Stimulated activated CD8-positive, alpha-beta memory T cell treated with anti-CD3 and anti-CD28 coated beads, Interleukin-12 subunit alpha, Interleukin-12 subunit beta, amount 100 ng/mL, for 4 hours (primary cell): ENCODE measurements at places on chromosomes 2 and 18.
A peak's percentile ranks its signal among the peaks of the same experiment; 100 is the strongest.

- DNase-seq = no peak
Measured at GRCh38 chr2:51505533-51505932, 473.6 kb upstream of the NRXN1 start.

- no peak for DNase-seq
Measured at GRCh38 chr2:10257036-10257435, 45.7 kb upstream of the HPCAL1 start.

- no peak for DNase-seq
Measured at GRCh38 chr2:171741189-171741588, 53.9 kb downstream of the DYNC1I2 start.

DNA sequence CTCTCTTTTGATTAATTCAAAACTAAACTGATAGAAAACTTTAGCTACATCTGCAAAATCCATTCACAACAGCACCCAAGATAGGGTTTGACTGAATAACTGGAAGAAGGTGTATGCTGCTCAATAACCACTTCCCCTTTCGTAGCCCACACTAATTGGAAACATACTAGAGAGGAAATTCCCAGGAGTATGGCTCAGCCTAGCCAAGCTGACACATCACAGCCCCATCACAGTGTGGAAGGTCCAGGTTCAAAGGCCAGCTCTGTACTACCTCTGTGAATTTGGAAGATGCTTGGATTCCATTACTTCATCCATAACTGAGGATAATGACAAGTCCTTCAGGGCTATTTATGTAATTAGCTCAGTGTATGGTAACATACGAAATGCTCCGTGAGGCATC lies 185.4 kb downstream of the FBXO15 start:
- DNase-seq = no peak

- no peak for DNase-seq
Measured at GRCh38 chr2:181894381-181894780, 2.9 kb downstream of the ITPRID2 start.

- no peak for DNase-seq
Measured at GRCh38 chr18:34562252-34562870, 147.7 kb upstream of the DTNA start.

GRCh38 chr2:120399889-120400240 lies 53.9 kb downstream of the INHBB start:
- DNase-seq = no peak

DNA sequence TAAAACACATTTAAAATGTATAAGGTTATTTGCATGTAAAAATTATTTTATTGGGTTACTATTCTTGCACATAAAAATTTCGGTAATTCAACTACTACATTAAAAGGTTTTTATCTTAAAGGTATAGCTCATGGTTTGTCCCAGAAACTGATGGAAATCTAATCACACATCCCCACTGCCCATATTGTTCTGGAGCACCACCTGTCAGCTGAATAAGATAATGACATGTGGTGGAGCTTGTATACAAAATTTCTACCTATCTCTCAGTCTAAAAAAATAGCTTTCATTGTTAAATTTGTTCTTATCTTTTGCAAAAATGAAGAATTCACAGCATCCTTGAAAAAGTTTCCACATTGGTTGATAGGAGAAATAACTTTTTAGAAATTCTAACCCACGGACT lies 18.3 kb downstream of the ERBB4 start:
- no peak for DNase-seq

- DNase-seq = no peak
Measured at GRCh38 chr18:49878567-49879270, 65.4 kb upstream of the ACAA2 start.

DNA sequence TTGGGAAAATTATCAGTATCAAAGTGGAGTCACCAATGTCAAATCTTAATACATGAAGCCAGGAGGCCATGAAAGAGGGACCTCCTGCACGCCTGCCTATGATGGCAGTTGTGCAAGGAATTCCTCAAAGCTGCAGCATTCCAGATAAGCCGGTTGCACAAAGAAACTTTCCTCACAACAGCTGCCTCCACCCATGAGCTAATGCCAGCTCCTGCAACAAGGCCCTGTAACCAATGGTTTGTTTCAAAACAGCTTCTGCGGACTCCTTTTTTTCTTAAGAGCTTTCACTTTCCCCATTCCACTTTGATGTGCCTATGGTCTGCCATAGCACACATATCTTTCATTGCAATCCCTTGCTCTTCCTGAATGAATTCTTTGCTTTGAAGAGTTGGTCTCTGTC lies 22.4 kb downstream of the TMEM200C start:
- DNase-seq = no peak

- DNase-seq = peak; percentile 18
Measured at GRCh38 chr2:31318361-31319336, 84.7 kb downstream of the EHD3 start.

- DNase-seq = no peak
Measured at GRCh38 chr2:33491441-33492084, 15.1 kb downstream of the RASGRP3 start.

DNA sequence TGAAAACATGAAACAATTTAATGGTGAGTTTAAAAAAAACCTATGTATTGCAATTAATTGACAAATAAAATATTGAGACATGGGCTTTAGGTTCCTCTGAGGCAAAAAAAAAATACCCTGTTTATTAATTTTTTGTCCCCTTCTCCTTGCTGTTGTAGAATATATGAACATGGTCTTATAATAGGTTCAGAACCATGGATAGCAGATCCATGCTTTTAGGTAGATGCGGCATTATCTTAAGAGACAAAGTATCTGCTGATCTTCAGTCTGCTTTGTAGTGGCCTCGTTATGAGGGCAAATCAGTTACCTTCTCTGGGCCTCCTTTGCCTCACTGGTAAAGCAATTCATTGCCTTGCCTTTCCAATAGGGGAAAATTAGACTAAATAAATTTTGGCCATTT lies 850.7 kb downstream of the NRXN1 start:
- no peak for DNase-seq

DNA sequence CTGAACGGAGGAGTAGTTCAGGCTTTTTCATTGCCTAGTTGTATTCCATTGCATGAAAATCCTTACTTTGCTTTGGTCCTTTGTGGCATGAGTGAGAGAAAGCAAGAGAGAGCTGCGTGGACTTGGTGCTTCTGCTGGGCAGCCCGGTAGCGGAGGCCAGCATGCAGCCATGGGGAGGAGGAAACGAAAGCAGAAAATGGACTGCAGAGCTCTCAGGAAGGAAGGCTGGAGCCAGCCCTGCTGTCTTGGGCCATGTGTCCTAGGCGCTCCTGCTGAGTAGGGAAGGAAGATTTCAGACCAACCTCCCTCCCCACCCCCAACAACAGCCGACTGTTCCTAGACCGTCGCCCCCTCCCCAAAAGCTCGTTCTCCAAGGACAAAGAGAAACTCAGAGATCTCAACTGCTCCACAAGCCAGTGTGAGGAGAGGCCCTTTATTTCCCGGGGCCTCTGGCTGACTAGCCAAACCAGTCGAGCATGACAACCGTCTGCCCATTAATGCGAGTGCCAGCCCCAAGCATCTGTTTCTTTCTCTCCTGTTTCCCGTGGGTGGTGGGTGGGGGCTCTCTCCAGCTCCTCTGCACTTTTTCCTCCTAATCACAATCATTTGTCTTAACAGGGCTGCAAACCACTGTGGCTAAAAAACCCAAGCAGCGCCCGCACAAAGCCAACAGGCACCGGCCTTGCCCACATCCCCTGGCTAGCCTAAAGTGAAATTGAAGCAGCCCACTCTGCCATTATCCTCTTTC lies 66.8 kb upstream of the FZD7 start:
- no peak for DNase-seq

- no peak for DNase-seq
Measured at GRCh38 chr2:38672445-38673391, 6.8 kb downstream of the GALM start.

- DNase-seq = no peak
Measured at GRCh38 chr18:80252136-80252535, 4.8 kb upstream of the PARD6G start.

- no peak for DNase-seq
Measured at GRCh38 chr2:191032588-191033429, 18.8 kb upstream of the STAT1 start.

DNA sequence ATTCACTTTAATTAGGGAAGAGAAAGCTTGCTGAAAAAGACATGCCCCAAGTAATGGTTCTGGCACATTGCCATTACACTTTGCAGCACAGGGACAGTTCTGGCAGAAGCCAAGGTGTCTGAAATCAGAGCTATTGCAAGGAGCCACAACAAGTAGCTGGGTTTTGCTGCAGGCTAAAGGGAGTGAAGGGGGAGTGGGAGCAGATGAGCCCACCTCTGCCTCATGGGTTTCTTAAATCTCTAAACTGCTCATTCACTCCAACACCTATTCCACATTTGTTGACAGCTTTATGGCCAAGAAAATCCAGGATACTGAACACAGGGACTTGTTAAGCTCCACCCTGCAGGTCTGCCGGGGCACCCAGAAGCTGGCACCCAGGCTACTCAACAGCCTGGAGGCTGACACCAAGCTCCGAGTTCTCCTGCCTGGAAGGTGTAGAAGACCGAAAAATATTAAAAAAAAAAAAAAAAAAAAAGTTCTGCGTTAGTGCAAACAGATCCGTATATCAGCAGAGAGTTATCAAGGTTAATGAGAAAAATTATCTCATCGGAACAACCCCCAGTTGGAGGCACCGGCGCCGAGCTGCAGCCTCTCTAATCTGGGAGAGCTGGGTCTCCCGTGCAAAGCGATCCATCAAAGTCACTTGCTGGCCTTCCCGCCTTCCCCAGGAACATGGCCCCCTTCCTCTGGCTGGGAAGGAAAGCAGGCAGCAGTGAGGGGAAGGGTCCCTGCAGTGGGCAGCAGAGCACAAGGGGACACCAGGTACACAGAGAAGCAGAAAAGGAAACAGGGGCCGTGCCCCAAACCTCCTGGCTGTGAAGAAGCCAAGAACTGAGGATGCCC lies 123.7 kb downstream of the HNMT start:
- no peak for DNase-seq

GRCh38 chr2:229980431-229981184 lies 58.3 kb downstream of the FBXO36 start:
- DNase-seq = no peak

DNA sequence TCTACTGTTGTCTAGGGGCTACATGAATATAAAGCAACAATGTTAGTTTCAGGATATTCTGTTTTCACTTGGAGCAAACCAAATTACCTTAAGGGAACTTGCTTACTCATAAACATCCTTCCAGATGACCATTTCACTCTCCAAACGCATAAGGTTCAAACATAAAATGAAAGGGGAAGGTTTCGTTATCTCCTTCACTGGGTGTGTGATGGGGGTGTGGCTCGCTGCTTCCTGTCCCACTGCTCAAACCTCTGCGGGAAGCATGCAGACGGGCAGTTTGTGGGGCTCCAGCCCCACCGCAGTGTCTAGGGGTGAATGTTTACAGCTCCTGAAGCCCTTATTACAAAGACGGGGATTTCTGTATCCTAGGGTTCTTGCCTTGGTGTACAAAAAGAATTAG lies 1310.9 kb upstream of the TMEFF2 start:
- no peak for DNase-seq

DNA sequence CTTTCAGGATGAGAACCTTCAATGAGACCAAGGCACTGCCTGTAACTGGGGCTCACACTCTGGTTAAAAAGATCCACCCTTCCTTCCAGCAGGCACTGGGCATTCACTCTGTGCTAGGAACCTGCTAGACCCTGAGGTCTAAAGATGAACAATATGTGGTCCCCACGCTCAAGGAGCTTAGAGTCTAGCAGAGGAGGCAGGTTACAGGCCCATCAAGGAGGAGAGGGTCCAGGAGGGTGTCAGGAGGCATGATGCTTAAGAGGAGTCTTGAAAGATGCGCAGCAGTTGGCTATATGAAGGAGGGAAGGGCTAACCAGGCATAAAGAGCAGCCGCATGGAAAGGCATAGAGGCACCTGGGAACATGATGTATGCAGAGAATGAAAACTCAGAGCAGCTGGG lies 4.5 kb downstream of the ANKRD53 start:
- DNase-seq = no peak
